ENCODE measurements at places on chromosomes 3 and 15.

- H3K36me3 ChIP-seq, result no peaks in the 10 kb centered on the region
- peaks cover 16% of the 10 kb centered on the region for H3K4me1 ChIP-seq
- peaks cover 80% of the 10 kb centered on the region for H3K27me3 ChIP-seq
- no peak overlapping the region for H3K27ac ChIP-seq
- DNase-seq, result no peak
These were observed 2.5 kb upstream of the EFCC1 start for GRCh38 chr3:128998561-128998960.

DNA sequence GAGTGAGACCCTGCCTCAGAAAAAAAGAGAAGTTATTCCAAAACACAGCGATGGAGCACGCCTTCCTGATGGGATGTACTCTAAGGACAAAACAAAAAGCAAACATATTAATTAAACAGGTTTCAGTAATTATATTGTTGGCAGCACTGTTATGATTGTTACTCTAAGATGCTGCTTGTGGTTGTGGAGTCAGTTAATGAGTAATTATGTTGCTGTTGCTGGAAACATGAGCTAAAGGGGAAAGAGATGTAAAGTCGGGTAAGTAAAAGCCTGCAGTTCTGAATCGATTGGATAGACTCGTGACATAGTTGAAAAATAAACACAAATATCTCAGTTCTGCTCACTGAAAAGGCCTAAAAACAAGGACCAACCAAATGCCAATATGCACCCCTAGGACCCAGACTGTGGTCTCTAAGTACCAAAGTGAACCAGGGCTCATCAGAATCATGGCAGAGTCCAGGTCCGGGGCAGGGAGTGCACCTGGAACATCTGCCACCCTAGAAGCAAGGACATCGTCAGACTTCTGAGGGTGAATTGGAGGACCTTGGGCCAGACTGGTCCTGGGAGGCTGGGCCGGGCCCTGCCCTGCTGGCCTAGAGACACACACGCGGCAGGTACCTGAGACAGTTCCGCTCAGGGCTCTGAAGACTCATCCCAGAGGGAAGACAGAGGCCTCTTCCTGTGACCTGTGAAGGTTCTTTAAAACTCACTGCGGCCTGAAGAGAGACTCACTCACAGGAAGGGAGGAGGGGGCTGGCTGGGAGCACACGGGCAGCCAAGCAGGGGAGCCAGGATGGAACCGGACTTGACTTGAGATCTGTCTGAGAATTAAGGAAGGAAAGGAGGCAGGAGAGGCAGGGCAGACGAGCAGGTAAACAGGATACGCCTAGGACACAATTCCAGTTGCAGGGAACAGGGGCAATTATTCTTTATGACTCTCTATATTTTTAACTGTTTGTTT lies 140.5 kb downstream of the LRRK1 start:
- H3K36me3 ChIP-seq, result peaks cover 10% of the 10 kb centered on the region
- no peaks in the 10 kb centered on the region for H3K27me3 ChIP-seq
- no peak for DNase-seq

DNA sequence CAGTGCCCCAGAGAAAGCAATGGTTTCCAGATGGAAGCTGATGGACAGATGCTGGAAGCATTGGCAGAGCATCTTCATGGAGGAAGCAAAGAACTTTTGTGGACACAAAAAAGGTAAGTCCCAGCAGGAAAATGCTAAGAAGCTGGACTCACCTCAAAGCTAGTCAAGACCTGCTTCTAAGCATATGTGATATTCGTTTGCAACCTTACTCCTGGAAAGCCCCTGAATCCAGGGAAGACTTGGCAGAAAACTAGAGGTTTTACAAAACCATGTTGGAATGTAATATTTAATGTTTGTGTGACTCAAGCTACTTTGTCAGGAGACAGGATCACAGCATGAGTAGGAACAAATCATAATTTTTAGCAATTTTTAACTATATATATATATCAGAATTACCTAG lies 288.2 kb downstream of the BCHE start:
- H3K27me3 ChIP-seq, result no peaks in the 10 kb centered on the region
- no peak for DNase-seq
- no peaks in the 10 kb centered on the region for H3K4me1 ChIP-seq
- H3K27ac ChIP-seq, result no peak overlapping the region
- no peak overlapping the region for H3K4me3 ChIP-seq

DNA sequence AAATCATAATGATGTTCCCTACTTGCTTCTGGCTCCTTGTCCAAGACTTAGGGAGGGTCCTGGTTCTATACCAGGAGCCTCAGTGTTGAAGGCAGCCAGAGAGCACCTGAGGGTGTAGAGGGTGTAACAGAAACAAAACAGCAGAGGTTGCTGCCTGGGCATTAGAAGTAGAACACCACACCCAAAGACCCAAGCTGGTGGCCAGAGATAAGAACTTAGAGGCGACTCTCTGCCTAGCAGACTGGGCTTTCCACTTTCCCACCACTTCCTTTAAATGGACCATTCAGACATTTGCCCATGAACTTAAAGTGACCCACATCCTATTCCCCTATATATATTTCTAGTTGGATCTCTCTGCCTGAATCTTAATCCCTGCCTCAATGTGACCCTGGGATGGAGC lies 189.8 kb downstream of the KLF13 start:
- H3K27ac ChIP-seq, result no peak overlapping the region
- no peak overlapping the region for H3K4me3 ChIP-seq
- no peaks in the 10 kb centered on the region for H3K36me3 ChIP-seq
- H3K4me1 ChIP-seq, result no peaks in the 10 kb centered on the region

DNA sequence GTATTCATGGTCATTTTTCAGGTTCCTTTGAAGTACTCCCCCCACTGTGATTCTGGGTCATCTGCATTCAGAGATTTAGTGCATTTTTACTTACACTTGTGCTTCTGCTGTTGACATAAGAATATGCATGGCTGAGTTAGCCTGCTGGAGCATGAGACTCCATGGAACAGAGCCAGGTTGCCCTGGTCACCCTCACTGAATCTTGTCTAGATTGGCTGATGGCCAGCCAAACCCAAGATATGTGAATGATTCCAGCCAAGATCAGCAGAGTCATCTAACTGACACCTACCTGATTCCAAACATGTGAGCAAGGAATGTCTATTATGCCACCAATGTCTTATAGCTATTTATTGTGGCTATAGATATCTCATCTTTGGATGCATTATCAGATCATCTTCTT lies 25.1 kb downstream of the DTWD1 start:
- H3K27ac ChIP-seq, result peak overlapping the region; percentile 72
- no peaks in the 10 kb centered on the region for H3K27me3 ChIP-seq
- H3K36me3 ChIP-seq, result peaks cover 17% of the 10 kb centered on the region
- H3K4me3 ChIP-seq, result no peak overlapping the region

GRCh38 chr3:152235709-152236298 lies 32.9 kb upstream of the MBNL1 start:
- H3K27ac ChIP-seq, result no peak overlapping the region
- DNase-seq, result no peak
- no peak overlapping the region for H3K4me3 ChIP-seq
- no peaks in the 10 kb centered on the region for H3K27me3 ChIP-seq

GRCh38 chr3:13452490-13453335 lies 27.4 kb upstream of the HDAC11 start:
- no peaks in the 10 kb centered on the region for H3K27me3 ChIP-seq
- peak overlapping the region; percentile 77 for H3K4me3 ChIP-seq
- H3K36me3 ChIP-seq, result no peaks in the 10 kb centered on the region

- no peak overlapping the region for H3K27ac ChIP-seq
- DNase-seq, result no peak
- H3K4me3 ChIP-seq, result no peak overlapping the region
- peaks cover 46% of the 10 kb centered on the region for H3K4me1 ChIP-seq
These were observed 259.5 kb downstream of the UACA start for GRCh38 chr15:70503798-70504298.

- H3K4me1 ChIP-seq, result peaks cover 10% of the 10 kb centered on the region
- peaks cover 47% of the 10 kb centered on the region for H3K27me3 ChIP-seq
- H3K27ac ChIP-seq, result no peak overlapping the region
- H3K4me3 ChIP-seq, result no peak overlapping the region
These were observed 146.5 kb downstream of the NUP210 start for GRCh38 chr3:13273604-13274105.

DNA sequence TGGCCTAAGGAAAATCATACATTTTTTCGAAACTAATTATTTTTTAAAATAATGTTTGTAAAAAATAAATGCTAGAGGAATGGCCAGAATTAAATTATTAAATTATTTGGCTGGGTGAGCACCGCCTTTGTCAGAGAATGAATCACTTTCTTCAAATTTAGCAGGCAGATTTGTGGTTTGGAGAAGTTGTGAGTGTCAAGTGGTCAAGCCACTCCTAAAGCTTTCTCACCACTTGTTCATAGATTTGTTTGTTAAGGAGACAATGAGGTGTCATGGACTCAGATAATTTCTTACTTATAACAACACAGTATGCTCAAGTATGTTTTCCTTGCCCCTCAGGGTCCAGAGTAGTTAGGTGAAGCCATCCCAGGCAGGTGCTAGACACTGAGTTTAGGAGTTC lies 196.2 kb downstream of the TUSC7 start:
- no peaks in the 10 kb centered on the region for H3K4me1 ChIP-seq
- H3K27me3 ChIP-seq, result peaks cover 4% of the 10 kb centered on the region
- no peak overlapping the region for H3K4me3 ChIP-seq

GRCh38 chr15:69792823-69793222 lies 304.9 kb downstream of the TLE3 start:
- peaks cover 20% of the 10 kb centered on the region for H3K4me1 ChIP-seq
- H3K36me3 ChIP-seq, result no peaks in the 10 kb centered on the region
- no peak for DNase-seq
- no peak overlapping the region for H3K4me3 ChIP-seq

DNA sequence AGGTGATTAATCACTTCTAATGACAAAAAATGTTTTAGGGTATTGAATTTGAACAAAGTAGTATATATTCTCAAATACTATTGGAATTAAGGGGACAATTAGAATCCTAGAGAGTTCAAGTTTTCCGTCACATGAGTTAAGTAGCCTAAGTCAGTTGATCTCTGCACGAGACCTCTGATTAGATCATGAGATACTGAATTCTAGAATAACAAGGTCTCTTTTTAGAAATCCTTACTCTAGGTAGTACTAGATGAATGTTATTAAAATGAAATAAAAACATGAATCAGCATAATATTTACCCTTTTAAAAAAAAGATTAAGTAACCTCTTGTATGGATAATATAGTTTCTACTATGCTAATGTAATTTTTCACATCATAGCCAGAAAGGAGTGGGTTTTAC lies 43.4 kb downstream of the MYO5A start:
- no peak overlapping the region for H3K27ac ChIP-seq
- H3K36me3 ChIP-seq, result no peaks in the 10 kb centered on the region
- H3K27me3 ChIP-seq, result no peaks in the 10 kb centered on the region

GRCh38 chr15:32838820-32839219 lies 121.0 kb downstream of the GREM1 start:
- H3K27me3 ChIP-seq, result peaks cover 12% of the 10 kb centered on the region
- no peak for DNase-seq
- no peak overlapping the region for H3K4me3 ChIP-seq
- H3K36me3 ChIP-seq, result no peaks in the 10 kb centered on the region

DNA sequence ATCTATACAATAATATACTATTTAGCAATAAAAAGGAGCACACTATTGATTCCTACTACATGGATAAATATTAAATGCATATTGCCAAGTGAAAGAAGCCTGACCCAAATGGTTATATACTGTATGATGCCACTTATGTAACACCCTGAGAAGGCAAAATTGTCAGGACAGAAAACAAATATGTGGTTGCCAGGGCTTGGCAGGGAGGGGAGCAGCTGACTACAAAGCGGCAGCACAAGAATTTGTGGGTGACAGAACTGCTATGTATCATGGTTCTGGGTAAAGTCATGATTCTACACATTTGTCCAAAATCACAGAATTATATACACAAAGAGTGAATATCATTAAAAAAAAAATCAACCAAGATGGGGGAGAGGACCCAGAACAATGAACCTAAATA lies 22.5 kb downstream of the TBC1D2B start:
- DNase-seq, result no peak
- peaks cover 48% of the 10 kb centered on the region for H3K4me1 ChIP-seq
- H3K4me3 ChIP-seq, result no peak overlapping the region
- H3K36me3 ChIP-seq, result no peaks in the 10 kb centered on the region
- H3K27me3 ChIP-seq, result no peaks in the 10 kb centered on the region

Data from mesothelial cell of epicardium (in vitro differentiated cells).